ENCODE measurements at places on chromosomes 4 and X. TPM values are rescaled to one million over a fixed set of nuclear protein-coding genes. Genes with fewer than 3 reads are reported as not detected.

DNA sequence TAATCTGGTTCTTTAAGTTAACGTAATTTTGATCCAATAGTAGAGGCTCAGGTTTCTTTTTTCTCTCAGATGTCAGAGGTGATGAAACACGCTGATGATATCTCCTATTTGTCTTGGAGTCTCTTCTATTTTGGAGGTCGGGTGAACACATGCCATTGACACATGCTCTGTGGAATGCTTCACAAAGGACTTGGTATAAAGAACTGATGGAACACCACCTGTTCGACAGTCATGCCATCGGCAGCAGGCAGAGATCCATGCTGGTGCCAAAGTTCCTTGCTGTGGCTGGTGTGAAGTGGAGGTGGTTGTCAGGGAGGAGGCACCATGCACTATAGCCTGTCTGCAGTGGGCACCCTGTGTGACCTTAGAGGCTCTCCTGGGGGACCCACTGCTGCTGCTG is 94.9 kb downstream of the ATP8A1 start:
- H3K4me3 ChIP-seq = no peak overlapping the region
- no peaks in the 10 kb centered on the region for H3K4me1 ChIP-seq
- DNase-seq = no peak
- H3K27me3 ChIP-seq = no peaks in the 10 kb centered on the region
- no peak overlapping the region for H3K27ac ChIP-seq

WDFY3 gene
- total RNA-seq = 127 TPM

LIMCH1 gene
- 177 TPM for total RNA-seq

- DNase-seq = no peak
- no peaks in the 10 kb centered on the region for H3K4me1 ChIP-seq
- no peaks in the 10 kb centered on the region for H3K36me3 ChIP-seq
Measured at GRCh38 chr4:175143116-175143515, 225.0 kb downstream of the ADAM29 start.

BMP3 gene
- total RNA-seq = 1.3 TPM

HS3ST1 gene
- 4.2 TPM for total RNA-seq
